ENCODE measurements at places on chromosomes 7 and 10.

GRCh38 chr7:23264916-23265458 lies 18.4 kb downstream of the GPNMB start:
- H3K27ac ChIP-seq = no peak overlapping the region
- DNase-seq = no peak
- no peaks in the 10 kb centered on the region for H3K27me3 ChIP-seq
- H3K4me1 ChIP-seq = no peaks in the 10 kb centered on the region
- H3K36me3 ChIP-seq = 0 out of 2 replicates have a peak, but pooled peaks cover 5% of the 10 kb centered on the region
- H3K4me3 ChIP-seq = no peak overlapping the region

DNA sequence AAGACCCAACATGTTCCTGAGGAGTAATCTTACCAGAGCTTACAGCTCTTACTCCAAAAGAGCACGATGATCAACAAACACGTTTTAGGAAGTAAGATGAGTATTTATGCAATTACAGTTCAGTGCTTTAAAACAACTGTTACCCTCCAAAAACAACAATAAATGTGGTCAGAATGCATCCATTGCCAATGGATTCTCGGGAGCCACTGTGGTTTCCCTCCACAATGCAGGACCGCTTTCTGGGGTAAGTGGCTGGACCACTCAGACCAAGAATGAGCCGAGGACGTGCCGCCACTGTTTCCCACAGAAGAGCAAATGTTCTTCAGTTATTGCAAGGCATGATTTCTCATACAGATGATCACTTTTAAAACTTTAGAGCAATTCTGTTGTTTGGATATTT lies 232.3 kb upstream of the MKLN1 start:
- no peak overlapping the region for H3K4me3 ChIP-seq
- peaks cover 64% of the 10 kb centered on the region for H3K4me1 ChIP-seq
- peak overlapping the region; percentile 21 for H3K27ac ChIP-seq
- H3K36me3 ChIP-seq = peaks cover 47% of the 10 kb centered on the region

DNA sequence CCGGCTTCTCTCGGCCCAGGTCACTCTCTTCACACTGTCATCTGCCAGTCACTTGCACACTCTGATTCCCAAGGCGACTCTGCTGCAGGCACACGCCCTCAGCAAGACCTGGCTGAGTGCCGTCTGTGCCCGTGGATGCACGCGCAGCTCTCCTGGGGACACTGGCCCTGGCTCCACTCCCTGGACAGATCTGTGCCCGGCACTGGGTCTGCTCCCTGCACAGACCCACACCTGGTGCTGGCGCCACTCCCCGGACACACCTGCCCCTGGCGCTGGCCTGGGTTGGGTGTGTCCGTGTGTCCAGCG lies 133.2 kb downstream of the DNAJB6 start:
- no peak overlapping the region for H3K4me3 ChIP-seq
- DNase-seq = no peak
- peaks cover 15% of the 10 kb centered on the region for H3K36me3 ChIP-seq
- peaks cover 19% of the 10 kb centered on the region for H3K27me3 ChIP-seq
- no peak overlapping the region for H3K27ac ChIP-seq
- no peaks in the 10 kb centered on the region for H3K4me1 ChIP-seq

- no peak overlapping the region for H3K4me3 ChIP-seq
- no peaks in the 10 kb centered on the region for H3K36me3 ChIP-seq
- DNase-seq = no peak
These were observed 995.2 kb downstream of the KCNMA1 start for GRCh38 chr10:76642358-76642757.

GRCh38 chr7:50472427-50472826 lies 22.3 kb upstream of the FIGNL1 start:
- peaks cover 8% of the 10 kb centered on the region for H3K4me1 ChIP-seq
- no peaks in the 10 kb centered on the region for H3K36me3 ChIP-seq
- H3K4me3 ChIP-seq = no peak overlapping the region
- no peak overlapping the region for H3K27ac ChIP-seq
- no peak for DNase-seq

DNA sequence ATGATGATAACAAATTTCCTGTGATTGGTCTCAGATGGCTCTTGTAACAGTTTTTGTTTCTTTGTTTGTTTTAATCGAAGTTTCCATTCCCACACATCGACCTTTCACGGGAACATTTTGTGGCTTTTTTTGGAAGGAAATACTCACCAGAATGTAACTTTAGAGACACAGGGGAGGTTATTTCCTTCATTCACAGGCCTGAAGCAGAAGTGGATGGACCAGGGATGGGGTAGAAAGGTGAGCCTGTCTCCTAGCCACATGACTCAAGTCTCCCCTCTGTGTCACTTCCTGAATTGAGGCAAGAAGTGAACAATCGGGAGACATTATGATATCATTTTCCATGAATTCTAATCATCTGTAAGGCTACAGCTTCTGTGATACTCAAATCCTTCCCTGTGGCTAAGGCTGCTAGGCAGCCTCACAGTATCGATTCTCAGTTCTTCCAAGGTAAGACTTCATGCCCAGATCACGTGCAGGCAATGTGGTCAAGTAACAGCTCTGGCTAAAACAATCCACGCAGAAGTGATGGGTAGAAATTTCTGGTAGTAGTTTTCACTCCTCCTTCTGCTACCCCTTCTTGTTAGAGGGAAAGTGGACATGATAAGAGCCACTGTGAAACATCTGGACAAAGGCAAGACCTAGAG lies 203.9 kb upstream of the NEBL start:
- no peak overlapping the region for H3K4me3 ChIP-seq
- 0 out of 2 replicates have a peak, but pooled peaks cover 4% of the 10 kb centered on the region for H3K4me1 ChIP-seq
- DNase-seq = no peak
- H3K36me3 ChIP-seq = no peaks in the 10 kb centered on the region
- no peak overlapping the region for H3K27ac ChIP-seq
- H3K27me3 ChIP-seq = 0 out of 2 replicates have a peak, but pooled peaks cover 2% of the 10 kb centered on the region

DNA sequence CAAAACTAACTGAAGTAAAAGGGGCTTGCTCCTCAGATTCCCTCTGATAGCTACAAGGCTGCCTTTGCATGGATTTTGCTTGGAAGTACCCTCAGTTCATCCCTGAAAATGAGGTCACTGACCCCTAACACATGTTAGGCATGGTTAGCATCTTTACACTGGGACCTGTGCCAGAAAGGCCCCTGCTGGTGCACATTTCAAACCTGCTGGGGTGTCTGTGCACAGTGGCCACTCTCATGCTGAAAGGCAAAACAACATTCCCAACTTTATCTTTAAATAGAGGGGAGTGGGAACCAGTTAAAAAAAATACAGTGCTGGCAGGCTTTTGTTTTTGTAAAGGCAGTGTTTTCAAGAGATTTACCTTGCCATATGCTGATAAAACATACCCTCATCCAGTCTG lies 99.1 kb downstream of the ANK3 start:
- H3K27ac ChIP-seq = no peak overlapping the region
- H3K36me3 ChIP-seq = no peaks in the 10 kb centered on the region
- no peaks in the 10 kb centered on the region for H3K4me1 ChIP-seq
- DNase-seq = no peak

- peaks cover 45% of the 10 kb centered on the region for H3K4me1 ChIP-seq
- no peak overlapping the region for H3K27ac ChIP-seq
- H3K4me3 ChIP-seq = peak overlapping the region; percentile 12
- H3K36me3 ChIP-seq = no peaks in the 10 kb centered on the region
These were observed 47.9 kb upstream of the STK17A start for GRCh38 chr7:43535031-43535451.

DNA sequence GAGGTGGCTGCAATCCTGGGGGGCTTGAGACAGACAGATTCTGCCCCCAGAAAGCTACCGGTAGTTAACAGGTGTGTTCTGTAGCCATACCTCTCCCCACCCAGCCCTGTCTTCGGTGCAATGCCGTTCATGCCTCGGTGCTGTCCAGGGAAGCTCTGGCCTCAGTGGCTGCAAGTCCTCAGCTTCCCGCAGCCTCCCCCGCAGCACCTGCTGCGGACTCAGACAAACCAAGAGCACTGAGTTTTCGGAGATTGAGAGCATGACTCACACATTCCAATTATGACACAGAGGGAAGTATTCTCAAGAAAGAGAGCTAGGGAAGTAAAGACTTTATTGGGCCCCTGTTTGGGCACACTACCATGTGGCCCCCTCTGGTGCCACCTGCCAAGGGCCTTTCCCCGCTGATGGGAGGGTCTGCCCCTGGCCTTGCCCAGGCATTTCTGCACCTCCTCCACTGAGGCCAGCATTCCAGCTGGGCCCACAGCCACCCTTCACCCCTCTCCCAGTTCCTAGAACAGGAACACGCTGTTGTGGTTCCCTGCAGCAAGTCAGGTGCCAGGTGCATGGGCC lies 30.2 kb upstream of the EZH2 start:
- H3K4me1 ChIP-seq = peaks cover 23% of the 10 kb centered on the region
- H3K27ac ChIP-seq = no peak overlapping the region
- DNase-seq = peak; percentile 35
- H3K27me3 ChIP-seq = peaks cover 16% of the 10 kb centered on the region
- no peak overlapping the region for H3K4me3 ChIP-seq
- no peaks in the 10 kb centered on the region for H3K36me3 ChIP-seq

DNA sequence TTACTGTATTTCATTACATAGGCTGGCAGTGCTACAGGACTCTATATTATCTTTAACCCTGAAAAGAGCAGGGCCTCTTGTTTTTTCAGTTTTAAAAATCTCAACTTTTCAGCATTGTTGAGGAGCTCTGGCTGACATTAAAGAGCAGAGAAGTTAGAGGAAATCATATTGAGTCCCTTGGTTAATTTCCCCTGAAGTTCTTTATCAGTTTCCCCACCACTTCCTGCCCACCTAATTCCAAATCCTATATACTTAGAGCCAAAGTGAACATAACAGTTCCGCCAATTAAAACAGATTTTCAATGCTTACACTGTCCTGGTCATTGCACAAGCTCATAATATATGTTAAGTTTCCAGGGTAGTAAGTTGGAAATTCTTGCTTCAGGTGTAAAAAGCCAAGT lies 66.0 kb upstream of the MRLN start:
- H3K27ac ChIP-seq = no peak overlapping the region
- H3K4me3 ChIP-seq = no peak overlapping the region
- H3K27me3 ChIP-seq = no peaks in the 10 kb centered on the region
- H3K4me1 ChIP-seq = peaks cover 6% of the 10 kb centered on the region

DNA sequence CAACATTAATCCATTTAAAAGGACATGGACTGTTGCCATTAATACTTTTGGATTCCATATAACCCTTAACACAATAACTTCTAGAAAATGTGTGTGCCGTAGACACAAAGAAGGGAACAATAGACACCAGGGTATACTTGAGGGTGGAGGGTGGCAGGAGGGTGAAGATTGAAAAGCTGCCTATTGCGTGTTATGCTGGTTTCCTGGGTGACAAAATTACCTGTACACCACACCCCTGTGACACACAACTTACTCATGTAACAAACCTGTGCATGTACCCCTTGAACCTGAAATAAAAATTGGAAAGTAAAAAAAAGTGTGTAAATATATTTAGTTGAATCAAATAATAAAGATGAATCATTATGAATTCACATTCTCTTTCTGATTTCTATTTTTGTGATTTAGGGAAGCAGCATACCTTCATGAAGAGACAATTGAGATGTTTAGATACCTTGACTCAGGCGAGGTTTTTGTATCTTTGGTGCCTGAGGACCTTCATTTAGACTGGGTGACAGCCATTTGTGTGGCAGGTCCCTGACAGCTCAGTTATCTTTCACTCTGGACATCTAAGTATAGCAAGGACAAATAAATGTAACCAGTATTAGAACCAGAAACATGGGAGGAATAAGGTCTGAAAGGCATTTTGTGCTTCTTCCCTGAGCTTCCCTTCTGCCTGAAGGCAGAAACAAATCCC lies 28.7 kb downstream of the GIMAP8 start:
- H3K27ac ChIP-seq = no peak overlapping the region
- H3K4me1 ChIP-seq = no peaks in the 10 kb centered on the region
- H3K27me3 ChIP-seq = peaks cover 5% of the 10 kb centered on the region
- H3K4me3 ChIP-seq = no peak overlapping the region
- H3K36me3 ChIP-seq = peaks cover 12% of the 10 kb centered on the region

DNA sequence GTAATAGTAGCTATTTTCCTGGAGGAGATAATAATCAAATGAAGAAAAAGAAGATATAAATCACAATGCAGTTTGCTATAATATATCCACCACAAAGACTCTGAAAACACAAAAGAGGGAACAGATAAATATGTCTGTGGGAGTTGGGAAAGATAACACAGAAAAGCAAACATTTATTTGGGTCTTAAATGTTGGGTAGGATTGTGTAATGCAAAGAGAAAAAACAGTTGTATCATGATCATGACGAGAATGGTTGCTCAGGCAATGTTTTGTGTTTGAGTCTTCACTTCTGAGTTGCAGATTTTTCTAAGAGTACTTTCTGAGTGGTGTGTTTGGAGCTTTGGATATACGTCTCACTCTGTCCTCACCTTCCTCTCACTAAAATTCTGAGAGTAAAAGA lies 437.5 kb downstream of the TFEC start:
- no peak overlapping the region for H3K4me3 ChIP-seq
- H3K27me3 ChIP-seq = no peaks in the 10 kb centered on the region
- peaks cover 28% of the 10 kb centered on the region for H3K36me3 ChIP-seq
- no peak overlapping the region for H3K27ac ChIP-seq

- H3K27me3 ChIP-seq = peaks cover 42% of the 10 kb centered on the region
- no peaks in the 10 kb centered on the region for H3K36me3 ChIP-seq
- H3K27ac ChIP-seq = no peak overlapping the region
- DNase-seq = no peak
These were observed 105.3 kb downstream of the FRMD4A start for GRCh38 chr10:14225379-14225778.

Data from HFFc6 (cell line).